ENCODE measurements at places on chromosomes 1 and 21.

DNA sequence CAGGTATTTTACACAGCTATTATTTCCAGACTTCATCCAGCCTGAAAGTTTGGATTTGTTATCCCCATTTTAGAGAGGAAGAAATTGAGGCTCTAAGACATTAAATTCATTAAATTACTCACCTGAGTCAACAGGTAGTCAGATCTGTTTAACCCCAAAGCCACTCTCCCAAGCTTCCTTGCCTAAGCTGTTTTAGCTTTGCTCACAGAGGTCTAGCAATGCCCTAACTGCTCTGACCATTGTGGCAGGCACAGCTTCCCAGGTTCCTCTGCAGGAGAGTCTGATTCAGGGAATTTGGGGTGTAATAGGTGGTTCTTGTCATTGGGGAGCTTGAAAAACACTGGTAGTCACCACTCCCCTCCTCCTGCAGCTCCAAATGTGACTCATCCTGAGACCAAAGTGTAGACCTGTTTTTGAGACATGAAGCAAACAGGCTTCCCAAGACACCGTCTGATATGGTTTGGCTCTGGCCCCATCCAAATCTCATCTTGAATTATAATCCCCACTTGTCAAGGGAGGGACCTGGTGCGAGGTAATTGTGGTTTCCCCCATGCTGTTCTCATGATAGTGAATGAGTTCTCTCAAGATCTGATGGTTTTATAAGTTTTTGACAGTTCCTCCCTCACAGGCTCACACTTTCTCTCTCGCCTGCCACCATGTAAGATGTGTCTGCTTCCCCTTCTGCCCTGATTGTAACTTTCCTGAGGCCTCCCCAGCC lies 142.8 kb upstream of the DNAH14 start:
- no peak for DNase-seq
- H3K27me3 ChIP-seq, result peaks cover 16% of the 10 kb centered on the region
- no peak overlapping the region for H3K27ac ChIP-seq
- no peaks in the 10 kb centered on the region for H3K36me3 ChIP-seq
- H3K4me3 ChIP-seq, result no peak overlapping the region

GRCh38 chr1:77514921-77515776 lies 167.3 kb downstream of the ZZZ3 start:
- H3K27ac ChIP-seq, result no peak overlapping the region
- H3K27me3 ChIP-seq, result peaks cover 5% of the 10 kb centered on the region
- peaks cover 14% of the 10 kb centered on the region for H3K4me1 ChIP-seq
- no peak overlapping the region for H3K4me3 ChIP-seq
- peak; percentile 26 for DNase-seq

- no peaks in the 10 kb centered on the region for H3K4me1 ChIP-seq
- H3K27me3 ChIP-seq, result no peaks in the 10 kb centered on the region
- DNase-seq, result no peak
- no peak overlapping the region for H3K4me3 ChIP-seq
- H3K36me3 ChIP-seq, result peaks cover 35% of the 10 kb centered on the region
- no peak overlapping the region for H3K27ac ChIP-seq
Measured at GRCh38 chr1:45635211-45635610, 11.4 kb upstream of the CCDC17 start.

- peak overlapping the region; percentile 84 for H3K4me3 ChIP-seq
- DNase-seq, result peak; percentile 83
- H3K27ac ChIP-seq, result no peak overlapping the region
- peaks cover 24% of the 10 kb centered on the region for H3K4me1 ChIP-seq
- peaks cover 61% of the 10 kb centered on the region for H3K27me3 ChIP-seq
Measured at GRCh38 chr1:22709891-22710700, 543 bp upstream of the EPHB2 start.

DNA sequence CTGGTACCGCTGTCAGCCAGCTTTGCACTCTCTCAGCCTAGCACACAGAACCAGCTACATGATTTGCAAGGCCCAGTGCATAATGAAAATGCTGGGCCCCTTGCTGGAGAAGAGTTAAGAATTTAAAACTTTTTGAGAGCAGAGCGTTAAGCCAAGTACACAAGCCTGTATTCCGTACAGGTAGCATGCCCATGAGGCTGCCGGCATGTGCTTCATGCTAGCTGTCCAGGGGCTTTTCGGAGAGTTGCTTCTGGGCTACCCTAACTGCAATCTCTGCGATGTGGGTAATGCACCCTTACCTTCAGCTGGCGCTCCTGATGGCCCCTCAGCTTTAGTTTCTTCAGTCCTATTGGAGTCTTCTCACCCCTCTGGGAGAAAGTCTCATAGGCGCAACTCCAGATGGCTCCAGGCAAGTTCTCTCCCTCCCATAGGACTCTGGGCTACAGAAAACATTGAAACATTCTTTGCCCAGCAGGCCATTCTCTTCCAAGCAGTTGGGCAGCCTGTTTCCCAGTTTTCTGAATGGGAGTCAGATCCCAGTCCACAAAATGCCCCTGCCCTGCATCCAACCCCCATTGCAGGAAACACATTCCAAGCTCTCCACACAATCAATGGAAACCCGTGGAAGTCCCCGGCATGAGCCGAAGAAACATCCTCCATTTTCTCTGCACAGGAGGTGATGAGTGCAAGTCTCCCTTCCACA lies 5.7 kb upstream of the AKT3 start:
- no peaks in the 10 kb centered on the region for H3K36me3 ChIP-seq
- peaks cover 37% of the 10 kb centered on the region for H3K27me3 ChIP-seq
- no peak for DNase-seq
- H3K4me3 ChIP-seq, result no peak overlapping the region
- H3K4me1 ChIP-seq, result peaks cover 16% of the 10 kb centered on the region
- no peak overlapping the region for H3K27ac ChIP-seq

GRCh38 chr1:165444897-165445370 lies at the start of gene RXRG:
RXRG (minus strand) TSS chr1:165445126; CDS start chr1:165444893, 233 bp downstream.
- H3K4me3 ChIP-seq, result no peak within 1 kb of the TSS
- peaks cover 23% of the 10 kb centered on the region for H3K27me3 ChIP-seq
- no peaks in the 10 kb centered on the region for H3K36me3 ChIP-seq
- peak; percentile 76 for DNase-seq

DNA sequence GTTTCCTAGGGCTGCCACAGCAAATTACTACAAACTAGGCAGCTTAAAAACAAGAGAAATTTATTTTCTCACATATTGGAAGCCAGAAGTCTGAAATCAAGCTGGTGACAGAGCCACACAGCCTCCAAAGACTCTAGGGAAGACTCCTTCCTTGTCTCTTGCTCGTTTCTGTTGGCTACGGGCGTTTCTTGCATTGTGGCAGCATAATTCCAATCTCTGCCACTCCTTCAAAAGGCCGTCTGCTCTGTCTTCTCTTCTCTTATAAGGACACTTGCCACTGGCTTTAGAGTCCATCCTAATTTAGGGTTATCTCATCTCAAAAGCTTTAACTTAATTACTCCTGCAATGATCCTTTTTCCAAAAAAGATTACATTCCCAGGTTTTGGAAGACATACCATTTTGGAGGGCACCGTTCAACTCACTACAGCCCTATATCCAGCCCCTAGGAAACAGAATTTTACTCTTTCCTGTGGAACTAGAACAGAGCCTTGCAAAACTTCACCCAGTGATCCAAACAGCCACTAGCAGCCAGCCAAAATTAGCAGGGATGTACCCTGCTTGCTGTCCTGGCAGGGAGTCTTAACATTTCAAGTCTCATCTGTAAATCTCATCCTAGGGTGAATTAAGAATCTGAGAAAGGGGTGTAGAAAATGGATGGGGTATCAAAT lies 9.2 kb downstream of the STYXL2 start:
- H3K27ac ChIP-seq, result peak overlapping the region; percentile 70
- H3K4me1 ChIP-seq, result peaks cover 37% of the 10 kb centered on the region
- no peak for DNase-seq
- no peaks in the 10 kb centered on the region for H3K27me3 ChIP-seq
- H3K36me3 ChIP-seq, result peaks cover 9% of the 10 kb centered on the region
